ENCODE measurements at places on chromosomes 2 and 18.

- DNase-seq: no peak
Measured at GRCh38 chr2:18791172-18791797, 201.9 kb upstream of the NT5C1B start.

DNA sequence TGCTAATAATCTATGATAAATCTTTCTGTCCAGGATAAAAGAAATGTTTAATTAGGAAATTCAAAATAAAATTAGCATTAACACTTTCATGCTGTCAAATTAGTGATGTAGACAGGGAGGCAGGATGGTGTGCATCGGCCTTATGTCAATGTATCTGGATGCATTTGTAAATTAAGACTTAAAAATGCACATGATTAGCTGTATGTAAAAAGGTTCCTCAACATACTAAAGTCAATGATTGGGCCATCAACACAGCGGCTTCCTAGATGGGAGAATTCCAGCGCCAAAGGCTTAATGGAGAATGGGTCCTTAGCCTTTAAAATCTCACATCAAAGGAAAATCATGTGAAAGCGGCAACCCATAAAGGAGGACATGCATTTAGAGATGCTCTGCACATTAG is 77.5 kb upstream of the ZEB2 start:
- no peak for DNase-seq

- peak; percentile 43 for DNase-seq
Measured at GRCh38 chr2:149040451-149040850, 2.0 kb downstream of the LYPD6B start.

DNA sequence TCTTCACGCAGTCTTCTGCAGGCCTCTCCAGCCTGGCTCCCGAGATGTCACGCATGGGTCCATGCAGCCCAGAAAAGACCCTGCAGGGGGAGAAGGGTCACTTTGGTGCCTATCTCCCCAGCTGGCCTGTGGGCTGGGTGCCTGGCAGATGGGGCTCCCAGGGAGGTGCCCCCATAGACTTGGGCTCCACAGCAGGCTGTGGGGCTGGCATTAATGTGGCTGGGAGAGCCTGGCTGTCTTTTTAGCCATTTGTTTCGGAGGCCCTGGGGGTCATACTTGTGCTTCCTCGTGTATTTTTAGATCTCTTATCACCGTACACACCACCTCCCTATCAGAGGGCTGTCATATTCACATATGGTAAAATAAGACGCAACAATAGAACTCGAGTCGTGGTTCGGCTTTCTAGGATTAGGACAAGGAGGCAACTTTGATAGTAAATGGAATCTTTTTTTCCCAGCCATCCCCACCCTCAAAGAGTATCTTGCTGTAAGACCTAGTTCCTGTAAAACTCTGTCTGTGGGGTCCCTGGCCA is 74.5 kb downstream of the LRRFIP1 start:
- peak; percentile 63 for DNase-seq

DNA sequence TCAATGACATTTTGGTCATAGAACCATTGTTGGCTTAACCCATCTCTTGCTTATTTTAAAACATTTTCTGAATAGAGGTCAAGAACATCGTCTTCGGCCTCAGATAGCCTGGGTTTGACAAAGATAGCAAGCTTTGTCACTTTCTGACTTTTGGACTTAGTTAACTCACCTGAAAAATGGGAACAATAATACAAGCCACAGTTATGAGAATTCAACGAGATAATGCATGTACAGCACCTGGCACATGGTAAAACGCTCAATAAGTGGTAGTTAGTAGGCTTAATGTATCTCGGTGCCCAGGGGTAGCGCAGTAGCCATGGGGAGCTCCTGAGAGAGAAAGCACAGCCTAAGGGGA is 446 bp upstream of the COPS7B start:
- DNase-seq: no peak

DNA sequence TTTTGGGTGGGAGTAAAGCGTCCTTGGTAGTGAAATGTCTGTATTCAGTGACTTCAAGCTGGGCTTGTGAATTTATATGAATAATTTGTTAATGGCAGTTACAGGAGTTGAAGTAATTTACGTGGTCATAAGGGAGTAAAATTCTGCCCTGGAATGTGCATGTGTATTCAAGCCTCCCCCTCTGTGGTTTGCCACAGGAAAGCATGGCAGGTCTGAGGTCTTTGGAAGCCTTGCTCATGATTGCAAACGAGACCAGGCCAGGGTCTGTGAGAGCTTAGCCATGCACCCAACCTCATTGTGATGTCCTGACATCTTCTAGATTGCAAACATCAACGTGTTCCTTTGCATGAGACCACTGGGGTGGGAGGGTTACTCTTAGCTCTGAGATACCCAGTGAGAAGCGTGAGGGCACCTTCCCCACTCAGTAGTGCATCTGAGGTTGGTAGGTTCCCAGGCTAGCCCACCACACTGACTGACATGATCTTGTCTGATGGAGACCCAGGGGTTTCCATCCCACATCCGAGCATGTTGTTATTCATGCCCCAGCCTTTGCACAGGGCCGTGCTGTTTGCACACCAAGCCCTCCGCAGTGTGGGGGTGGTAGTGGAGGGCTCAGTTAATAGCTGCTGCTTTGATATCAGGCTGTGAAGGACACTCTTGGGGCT is 216.5 kb downstream of the KLHL29 start:
- no peak for DNase-seq

GRCh38 chr18:78771496-78772359 is 207.9 kb upstream of the SALL3 start:
- no peak for DNase-seq

DNA sequence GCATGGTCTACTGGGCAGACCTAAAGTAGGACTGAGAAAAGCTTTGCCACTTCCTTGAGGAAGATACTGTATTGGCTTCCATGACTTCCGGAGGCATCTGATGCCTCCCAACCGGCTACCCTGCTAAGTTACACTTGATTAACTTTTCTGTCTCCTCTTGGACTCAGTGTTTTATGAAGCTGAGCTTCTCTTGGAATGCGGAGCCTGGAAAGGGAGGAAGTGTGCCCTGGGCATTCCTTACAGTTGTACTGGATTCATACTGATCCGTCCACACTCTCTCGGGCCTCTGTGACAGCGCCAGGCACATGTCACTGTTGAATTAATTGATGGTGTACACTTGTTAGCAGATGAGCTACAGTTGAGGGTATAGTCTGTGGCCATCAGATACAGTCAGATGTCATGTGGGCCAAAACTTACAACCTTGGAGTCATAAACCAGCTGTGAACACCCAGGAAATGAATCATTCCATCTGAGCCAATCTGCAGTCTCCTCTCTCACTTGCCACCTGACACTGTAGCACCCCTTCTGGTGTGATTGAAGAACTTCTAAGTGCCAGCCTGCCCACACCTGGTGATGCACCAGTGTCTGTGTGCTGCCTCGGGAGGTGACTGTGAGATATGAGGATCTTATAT is 122.5 kb downstream of the FHOD3 start:
- peak; percentile 3 for DNase-seq

DNA sequence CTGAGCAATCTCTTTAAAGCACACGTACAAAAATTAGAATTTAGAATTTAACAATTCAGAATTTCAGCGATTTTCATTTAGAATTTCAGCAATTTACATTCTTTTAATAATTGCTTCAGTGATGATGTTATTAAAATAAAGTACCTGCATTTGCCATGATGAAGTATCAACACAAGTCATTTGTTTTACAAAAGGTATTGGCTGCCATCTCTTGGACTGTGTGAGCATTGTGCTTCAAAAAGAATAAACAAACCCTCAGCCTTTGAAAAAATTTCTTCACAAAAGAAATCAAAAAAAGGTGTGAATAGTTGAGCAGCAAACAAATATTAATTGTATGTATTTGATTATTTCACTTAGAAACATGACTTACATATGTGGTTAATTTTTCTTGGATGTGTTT is 27.1 kb upstream of the ZC3H15 start:
- peak; percentile 61 for DNase-seq

GRCh38 chr2:239791526-239792404 is 233.4 kb downstream of the NDUFA10 start:
- DNase-seq: no peak

DNA sequence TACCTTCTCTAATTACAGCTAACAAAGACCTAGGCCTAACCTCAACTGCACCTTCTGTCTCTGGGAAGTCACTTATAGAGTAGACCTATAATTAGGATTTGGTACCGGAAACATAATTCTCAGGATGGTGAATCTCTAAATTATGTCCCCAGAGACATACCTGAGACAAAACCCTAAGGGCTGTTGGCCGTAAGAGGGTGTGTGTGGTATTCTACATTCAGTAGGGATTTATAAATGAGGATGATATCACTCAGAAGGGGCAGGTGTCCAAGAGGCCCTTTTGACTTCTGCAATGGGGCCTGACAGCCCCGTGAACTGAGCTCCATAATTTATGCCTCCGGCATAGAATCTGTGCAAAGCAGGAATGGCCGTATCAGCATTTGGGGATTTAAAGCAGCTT is 13.5 kb upstream of the DARS1 start:
- no peak for DNase-seq

DNA sequence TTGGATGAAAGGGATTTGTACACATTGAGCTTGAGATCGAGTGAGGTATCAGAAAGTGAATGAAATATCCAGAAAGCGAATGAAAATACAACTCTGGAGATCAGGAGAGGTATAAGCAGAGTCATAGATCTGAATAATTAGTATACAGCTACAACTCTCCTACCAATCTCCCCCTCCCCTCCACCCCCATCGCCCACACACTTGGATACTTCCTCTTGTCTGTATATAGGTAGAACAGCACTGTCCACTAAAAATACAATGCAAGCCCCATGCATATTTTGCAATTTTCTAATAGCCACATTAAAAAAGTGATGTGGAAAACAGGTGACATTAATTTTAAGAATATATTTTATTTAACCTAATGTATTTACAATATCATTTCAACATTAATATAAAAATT is 23.7 kb upstream of the WIPF1 start:
- no peak for DNase-seq

DNA sequence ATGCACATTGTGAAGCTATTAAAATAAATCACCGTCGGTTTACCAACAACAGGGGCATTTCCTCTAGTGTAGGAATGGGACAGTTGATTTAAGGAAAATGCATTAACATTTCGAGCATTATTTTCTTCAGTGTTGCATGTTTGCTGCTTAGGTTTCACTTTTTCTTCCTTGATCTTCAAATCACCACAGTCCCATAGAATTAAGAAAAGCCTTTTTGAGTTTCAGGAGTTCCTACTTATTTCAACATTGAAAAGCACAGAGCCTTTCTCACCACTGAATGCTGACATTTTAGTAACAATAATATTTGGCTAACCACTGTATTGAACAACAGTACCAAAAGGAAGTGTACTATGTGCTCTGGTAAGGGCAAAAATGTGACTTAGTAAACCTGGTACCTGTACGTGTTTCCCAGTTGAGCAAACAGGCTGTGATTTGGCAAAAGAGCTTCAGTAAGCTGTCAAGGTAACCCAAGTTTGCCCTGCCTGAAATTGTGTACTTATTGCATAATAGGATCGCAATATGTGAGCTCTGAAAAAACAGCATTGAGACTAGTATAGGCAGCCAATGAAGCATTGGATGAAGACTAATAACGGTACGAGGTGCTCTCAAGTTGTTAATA is 2.2 kb downstream of the LRRTM4 start:
- no peak for DNase-seq

- no peak for DNase-seq
Measured at GRCh38 chr2:166436189-166436588, 57.9 kb downstream of the SCN7A start.

DNA sequence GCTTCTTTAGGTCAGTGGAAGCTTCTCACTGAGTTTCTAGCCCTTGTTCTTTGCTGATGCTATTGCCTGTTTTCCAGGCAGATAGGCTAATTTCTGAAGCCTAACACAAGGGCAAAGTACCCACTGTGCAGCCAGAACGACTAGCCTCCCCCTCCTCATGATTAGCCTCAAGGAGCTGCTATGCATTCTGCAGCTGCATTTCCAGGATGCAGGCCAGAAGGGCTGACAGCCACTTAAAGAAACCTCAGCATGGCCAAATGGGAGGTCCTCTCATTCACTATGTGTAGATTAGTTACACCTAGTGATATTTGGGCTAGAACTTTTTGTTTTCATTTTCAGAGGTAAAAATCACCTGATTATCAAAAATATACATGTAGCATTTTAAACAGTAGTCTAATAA is 216.0 kb downstream of the RAD51AP2 start:
- no peak for DNase-seq

DNA sequence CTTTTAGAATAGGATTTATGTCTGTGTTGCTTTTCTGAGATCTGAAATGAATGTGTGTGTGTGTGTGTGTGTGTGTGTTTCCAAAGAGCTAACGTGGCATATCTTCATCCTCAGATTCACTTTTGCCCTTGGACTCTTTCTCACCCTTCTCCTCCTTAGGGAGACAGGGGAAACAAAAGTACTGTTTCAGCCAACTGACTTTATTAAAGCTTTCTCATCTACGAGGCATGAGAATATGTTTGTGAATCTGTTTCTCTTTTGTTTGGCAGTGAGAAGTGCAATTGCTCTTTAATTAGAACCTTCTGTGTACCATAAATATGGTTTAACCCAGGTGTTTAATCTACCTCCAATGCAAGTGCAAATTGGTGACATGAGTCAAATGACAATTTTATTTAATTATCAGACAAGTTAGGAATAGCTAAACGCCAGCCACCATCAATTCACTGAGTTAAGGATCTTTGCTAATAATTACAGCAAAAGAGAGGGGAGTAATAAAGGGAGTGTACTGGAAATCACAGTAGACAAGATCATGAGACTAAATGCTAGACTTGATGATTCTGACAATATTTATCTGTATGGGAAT is 186.4 kb upstream of the COL3A1 start:
- no peak for DNase-seq

DNA sequence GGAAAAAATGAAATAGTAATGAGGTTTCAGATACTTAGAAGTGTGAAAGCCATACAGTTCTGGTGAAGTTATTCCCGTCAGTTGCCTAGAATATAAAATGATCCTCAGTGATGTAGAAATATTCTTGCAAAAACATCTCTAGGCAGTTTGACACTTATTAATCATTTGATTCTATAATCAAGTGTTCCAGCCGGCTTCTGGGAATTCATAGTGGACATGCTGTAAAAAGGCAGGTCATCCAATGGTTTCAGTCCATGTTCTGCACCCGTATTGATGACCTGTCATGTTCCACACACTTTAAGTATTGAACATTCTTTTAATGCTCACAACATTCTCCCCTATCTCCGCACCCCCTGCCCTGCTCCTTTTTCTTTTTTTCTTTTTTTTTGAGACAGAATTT is 19.8 kb downstream of the ARPC2 start:
- no peak for DNase-seq

- DNase-seq: no peak
Measured at GRCh38 chr2:110804915-110805314, 72.5 kb downstream of the ACOXL start.
